ENCODE measurements at places on chromosomes 6 and 20. TPM values are rescaled to one million over a fixed set of nuclear protein-coding genes. Genes with fewer than 3 reads are reported as not detected.

SALL4 gene
- 2.0 TPM for total RNA-seq

GRCh38 chr6:32554116-32554965, 24.3 kb upstream of the HLA-DRB5 start:
- no peak for DNase-seq

DNA sequence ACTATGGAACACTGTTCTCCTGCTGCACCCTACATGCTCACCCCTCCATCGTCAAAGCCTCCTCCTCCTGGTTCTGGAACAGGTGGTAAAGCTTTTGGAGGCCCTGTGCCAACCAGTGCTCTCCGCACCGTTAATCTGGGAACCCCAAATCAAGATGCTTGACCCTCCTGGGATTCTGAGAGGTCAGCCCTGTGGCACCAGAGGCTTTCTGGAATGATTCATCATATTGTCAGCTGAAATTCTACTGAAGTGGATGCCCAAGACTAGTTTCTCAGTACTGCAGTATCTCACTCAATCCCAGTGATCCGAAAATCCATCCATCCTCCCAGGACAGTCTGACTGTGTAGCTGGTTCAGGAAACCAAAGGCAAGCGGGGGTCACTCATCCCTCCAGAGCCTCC, 92.7 kb downstream of the TRERF1 start:
- DNase-seq: no peak

KCNQ5 gene
- 1.1 TPM for total RNA-seq

FILIP1 gene
- 2.8 TPM for total RNA-seq

DNA sequence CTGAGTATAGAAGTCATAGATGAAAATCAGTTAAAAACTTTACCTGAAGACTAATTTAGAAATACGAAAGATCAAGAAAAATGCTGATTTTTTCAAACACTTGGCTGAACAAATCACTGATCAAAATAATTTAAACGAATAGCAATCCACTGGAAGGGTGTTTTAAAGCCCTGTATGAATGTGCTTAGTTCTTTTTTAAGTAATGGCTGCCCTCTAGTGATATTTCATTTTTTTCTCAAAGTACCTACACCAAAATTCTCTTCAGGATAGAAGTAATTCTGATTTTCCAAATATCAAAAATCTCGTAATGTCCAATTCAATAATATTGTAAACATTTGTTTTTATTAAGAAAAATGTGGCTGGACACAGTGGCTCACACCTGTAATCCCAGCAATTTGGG, 32.5 kb downstream of the AKAP7 start:
- DNase-seq: no peak

- no peak for DNase-seq
Observed at GRCh38 chr20:61649105-61649859, 397.2 kb downstream of the CDH4 start.

GRCh38 chr20:63968928-63969760, 586 bp downstream of the ZNF512B start:
- DNase-seq: no peak

DNA sequence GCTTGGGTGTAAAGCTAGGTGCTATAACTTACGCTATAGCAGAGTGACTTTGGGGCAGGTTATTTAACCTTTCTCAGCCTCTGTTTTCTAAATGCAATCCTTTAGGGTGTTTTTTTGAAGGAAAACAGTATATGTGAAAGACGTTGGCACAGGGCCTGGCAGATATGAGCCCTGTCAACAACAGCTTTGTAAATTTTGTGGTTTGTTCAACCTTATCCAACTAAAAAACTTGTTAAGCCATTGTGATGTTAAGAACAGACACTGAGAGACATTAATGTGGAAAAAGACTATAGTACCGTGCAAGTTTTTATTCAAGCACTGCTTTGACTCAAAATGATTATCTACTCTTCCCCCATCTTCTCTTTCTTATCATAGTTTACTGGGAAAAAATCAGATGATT, 8.2 kb downstream of the HECA start:
- no peak for DNase-seq

DNA sequence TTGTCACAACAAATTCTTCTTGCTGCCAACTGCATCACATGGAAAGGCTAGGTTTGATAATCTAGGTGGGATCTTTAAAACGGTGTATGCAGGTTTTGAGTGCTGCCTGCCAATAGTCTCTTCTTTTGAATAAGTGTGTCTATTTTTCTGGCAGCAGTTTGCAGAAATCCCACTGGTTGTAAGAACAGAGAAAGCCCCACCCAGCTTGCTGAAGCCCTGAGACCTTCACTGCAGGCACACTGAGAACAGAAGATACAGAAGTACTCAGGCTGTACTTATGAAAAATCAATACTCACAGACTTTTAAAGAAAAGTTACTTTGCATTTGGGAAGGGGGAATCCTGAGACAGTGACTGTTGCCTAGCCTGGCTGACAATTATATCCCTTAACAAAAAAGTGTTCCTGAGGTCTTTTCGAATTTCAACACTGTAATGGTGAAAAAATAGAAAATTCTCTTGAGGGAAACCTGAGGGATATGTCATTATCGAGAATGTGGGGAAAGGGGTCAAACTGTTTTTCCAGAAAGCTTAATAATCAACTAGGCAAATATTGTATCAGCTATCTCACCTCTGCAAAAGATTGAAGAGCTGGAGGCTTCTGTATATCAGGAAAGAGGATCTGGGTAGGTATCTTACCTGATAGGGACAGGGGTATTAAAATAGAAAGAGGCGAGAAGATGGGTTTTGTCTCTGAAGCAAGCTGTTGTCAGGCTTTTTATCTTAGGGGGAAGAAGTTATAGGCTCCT, 199.9 kb downstream of the LRFN2 start:
- DNase-seq: no peak

- no peak for DNase-seq
Observed at GRCh38 chr6:43786664-43787329, 16.8 kb downstream of the VEGFA start.

- DNase-seq: no peak
Observed at GRCh38 chr6:25866011-25866410, 8.0 kb downstream of the SLC17A3 start.

GRCh38 chr6:18501663-18502013, 114.5 kb downstream of the RNF144B start:
- no peak for DNase-seq

OXT gene
- total RNA-seq: 6.5 TPM

- no peak for DNase-seq
Observed at GRCh38 chr6:53492860-53493634, 51.9 kb downstream of the GCLC start.

DNA sequence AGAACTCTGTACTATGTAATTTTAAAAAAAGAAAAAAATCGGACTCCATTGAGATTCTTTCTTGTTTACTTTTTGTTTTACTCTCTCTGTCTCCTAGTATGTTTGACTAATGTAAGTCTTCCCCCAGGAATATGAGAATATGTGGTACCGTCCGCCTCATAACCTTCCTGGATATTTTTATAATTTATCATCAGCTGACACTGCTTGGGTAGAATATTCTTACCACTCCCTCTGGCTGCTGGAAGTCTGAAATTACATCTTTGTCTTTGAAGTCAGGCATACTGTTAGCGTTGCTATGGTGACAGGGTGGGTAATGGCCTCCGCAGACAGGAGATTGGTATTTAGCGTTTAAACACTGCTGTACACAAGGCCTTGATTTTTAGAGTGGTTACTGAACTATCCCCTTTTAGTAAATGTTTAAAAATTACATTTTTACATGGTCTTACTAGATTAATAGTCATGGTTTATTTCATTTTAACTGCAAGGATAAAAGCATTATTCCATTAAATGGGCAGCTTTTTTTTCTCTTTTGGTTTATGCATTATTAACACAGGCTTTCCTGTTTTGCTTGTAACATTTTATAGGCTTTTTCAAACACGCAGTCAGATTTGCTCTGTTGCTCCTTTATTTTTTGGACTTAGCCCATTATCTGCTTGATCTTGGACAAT, 176.4 kb downstream of the ARID1B start:
- DNase-seq: no peak

DNA sequence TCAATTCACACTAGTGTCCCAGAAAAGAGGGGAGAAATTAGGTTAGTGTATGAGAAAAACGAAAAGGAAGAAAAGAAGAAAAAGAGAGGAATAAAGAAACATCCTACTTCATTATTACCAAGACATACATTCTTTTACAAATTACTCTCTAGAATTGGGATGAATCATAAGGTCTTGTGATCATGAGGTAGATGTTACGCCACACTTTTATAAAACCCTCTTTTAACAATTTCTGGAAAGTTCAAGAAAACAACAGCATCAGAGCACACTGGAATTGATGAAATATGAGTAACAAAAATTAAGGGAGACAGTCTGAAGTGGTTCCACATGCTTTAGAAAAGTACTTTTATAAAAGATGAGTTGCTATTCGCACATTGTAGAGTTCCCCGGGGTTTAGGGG, 32.6 kb upstream of the NRSN1 start:
- no peak for DNase-seq

All from liver (tissue), 10 donors.